ENCODE measurements at places on chromosomes 2 and 18. TPM values are rescaled to one million over a fixed set of nuclear protein-coding genes. Genes with fewer than 3 reads are reported as not detected.

GRCh38 chr2:134282629-134283400 is 28.9 kb downstream of the MGAT5 start:
- H3K4me3 ChIP-seq: no peak overlapping the region
- H3K27me3 ChIP-seq: no peaks in the 10 kb centered on the region
- no peak for DNase-seq

The AQP12A gene
- not detected for total RNA-seq

GRCh38 chr2:230473378-230473777 is 57.4 kb downstream of the SP100 start:
- H3K27ac ChIP-seq: peak overlapping the region; percentile 47
- peaks cover 17% of the 10 kb centered on the region for H3K36me3 ChIP-seq
- DNase-seq: no peak
- peaks cover 2% of the 10 kb centered on the region for H3K4me1 ChIP-seq
- no peaks in the 10 kb centered on the region for H3K27me3 ChIP-seq

DNA sequence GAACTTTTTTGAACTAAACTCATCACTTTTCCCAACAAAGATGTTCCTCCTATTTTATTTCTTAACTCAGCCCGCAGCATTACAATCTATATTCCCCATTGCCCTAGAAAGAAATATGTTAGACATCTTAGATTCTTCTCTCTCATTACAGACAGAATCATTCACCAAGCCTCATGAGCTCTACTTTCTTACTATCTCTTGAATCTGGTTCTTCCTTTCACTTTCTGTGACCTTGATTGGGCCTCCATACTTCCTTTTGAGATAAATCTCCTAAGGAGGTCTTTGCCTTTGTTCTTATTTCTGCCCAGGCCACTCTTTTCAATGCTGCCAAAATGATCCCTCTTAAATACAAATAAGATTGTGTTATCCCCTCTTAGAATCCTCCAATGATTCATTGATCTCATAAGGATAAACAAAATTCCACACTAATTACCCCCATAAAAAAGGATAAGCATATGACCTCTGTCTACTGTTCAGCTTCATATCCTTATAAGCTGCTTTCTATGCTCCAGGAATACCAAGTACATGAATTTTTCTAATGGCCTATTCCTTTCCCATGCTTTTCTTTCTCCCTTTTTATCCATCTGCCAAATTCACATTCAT is 400.0 kb downstream of the ARHGAP15 start:
- no peak overlapping the region for H3K4me3 ChIP-seq
- DNase-seq: no peak
- H3K36me3 ChIP-seq: no peaks in the 10 kb centered on the region
- no peak overlapping the region for H3K27ac ChIP-seq

GRCh38 chr18:54775686-54776085 is 52.6 kb upstream of the RAB27B start:
- no peaks in the 10 kb centered on the region for H3K27me3 ChIP-seq
- DNase-seq: no peak
- no peak overlapping the region for H3K4me3 ChIP-seq
- peaks cover 36% of the 10 kb centered on the region for H3K4me1 ChIP-seq

GRCh38 chr2:226835420-226835795 is 446 bp upstream of the RHBDD1 start:
- H3K4me3 ChIP-seq: peak overlapping the region; percentile 53
- H3K27me3 ChIP-seq: no peaks in the 10 kb centered on the region

GRCh38 chr2:25700221-25700660 is 26.9 kb upstream of the DTNB start:
- H3K36me3 ChIP-seq: no peaks in the 10 kb centered on the region
- no peaks in the 10 kb centered on the region for H3K27me3 ChIP-seq
- H3K4me3 ChIP-seq: no peak overlapping the region
- H3K27ac ChIP-seq: no peak overlapping the region
- DNase-seq: peak; percentile 23

GRCh38 chr2:119574864-119575263 is 30.6 kb downstream of the CFAP221 start:
- no peak overlapping the region for H3K4me3 ChIP-seq
- H3K36me3 ChIP-seq: no peaks in the 10 kb centered on the region
- no peak for DNase-seq

DNA sequence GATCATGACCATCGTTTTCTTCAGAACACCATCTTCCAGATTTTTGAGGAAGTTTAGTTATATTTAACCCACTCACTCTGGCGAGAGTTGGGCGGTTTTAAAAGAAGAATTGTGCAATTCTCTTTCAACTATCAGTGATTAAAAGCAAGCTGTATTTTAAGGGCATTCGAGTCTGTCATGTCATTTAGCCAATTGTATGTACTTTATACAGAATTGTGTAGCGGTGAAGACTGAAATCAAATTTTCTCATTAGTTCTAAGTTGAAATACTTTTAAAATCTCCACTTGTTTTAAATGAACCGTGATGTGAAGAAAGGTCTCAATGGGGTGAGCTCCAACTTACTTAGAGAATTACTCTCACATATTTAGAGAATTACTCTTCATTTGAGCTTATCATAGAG is 214.6 kb upstream of the DTNA start:
- peaks cover 9% of the 10 kb centered on the region for H3K4me1 ChIP-seq
- no peak overlapping the region for H3K4me3 ChIP-seq
- peak overlapping the region; percentile 9 for H3K27ac ChIP-seq

DNA sequence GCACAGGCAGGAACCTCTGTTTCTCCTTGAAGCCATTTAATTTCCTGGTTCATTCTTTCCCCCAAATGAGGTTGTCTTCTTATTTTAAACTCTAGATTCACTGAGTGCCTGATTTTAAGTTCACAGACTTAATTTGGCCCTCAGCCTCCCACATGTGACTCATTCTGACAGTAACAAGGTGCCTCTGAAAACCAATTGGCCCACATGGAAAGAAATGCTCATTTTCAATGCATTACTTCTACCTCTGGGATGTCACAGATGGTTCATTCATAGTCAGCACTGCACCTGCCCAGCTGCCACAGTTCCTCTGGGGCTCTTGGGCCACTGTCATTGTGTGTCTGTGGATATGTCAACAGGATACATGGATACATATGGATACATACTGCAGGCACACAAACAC is 140.4 kb upstream of the CAPN13 start:
- DNase-seq: no peak
- H3K27me3 ChIP-seq: no peaks in the 10 kb centered on the region
- H3K36me3 ChIP-seq: no peaks in the 10 kb centered on the region

DNA sequence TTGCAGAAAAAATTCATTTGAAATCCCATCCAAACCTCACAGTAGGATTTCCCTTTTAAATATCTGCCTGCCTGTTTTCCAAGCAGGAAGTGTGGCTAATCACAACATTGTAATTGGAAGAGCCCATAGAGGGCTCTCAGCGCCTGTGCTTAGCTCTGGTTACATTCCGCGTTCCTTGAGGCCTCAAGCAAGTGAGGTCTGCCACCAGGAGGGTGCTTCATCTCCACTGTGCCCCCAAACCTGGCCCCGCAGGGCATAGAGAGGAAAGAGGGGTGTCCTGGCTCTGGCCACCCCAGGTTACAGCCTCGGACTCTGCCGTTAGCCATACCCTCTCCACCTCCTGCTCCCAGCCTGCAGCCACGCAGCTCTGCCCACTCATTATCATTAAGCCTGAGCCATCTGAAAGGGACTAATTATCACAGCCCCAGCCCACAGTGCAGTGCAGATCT is 214.8 kb downstream of the SP3 start:
- peak; percentile 39 for DNase-seq
- H3K36me3 ChIP-seq: no peaks in the 10 kb centered on the region
- H3K4me1 ChIP-seq: no peaks in the 10 kb centered on the region
- no peak overlapping the region for H3K4me3 ChIP-seq
- no peaks in the 10 kb centered on the region for H3K27me3 ChIP-seq

DNA sequence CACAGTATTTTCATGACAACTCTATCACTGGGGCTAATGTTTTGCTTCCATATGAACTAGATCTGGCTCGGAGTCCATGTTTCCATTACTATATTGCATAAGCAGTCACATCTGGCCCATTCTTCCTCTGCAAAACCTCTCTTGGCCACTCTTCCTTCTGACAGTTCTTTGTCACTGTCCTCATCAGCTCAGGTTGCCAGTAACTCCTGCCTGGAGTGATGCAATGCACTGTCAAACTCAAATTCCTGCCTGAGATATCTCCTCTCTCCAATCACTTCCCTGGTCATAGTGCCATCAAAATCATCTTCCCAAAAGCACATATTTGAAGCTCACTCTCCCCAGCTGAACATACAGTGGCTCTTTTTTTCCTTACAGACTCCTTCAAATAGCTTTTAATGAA is 66.1 kb downstream of the COLEC12 start:
- H3K36me3 ChIP-seq: no peaks in the 10 kb centered on the region
- no peak overlapping the region for H3K27ac ChIP-seq
- no peak overlapping the region for H3K4me3 ChIP-seq
- DNase-seq: peak; percentile 19

The EN1 gene
- not detected for total RNA-seq

- H3K27ac ChIP-seq: no peak overlapping the region
- H3K4me1 ChIP-seq: no peaks in the 10 kb centered on the region
- H3K4me3 ChIP-seq: no peak overlapping the region
- no peaks in the 10 kb centered on the region for H3K36me3 ChIP-seq
Observed at GRCh38 chr2:3789256-3789655, 85.9 kb downstream of the DCDC2C start.

The ZNF385B gene
- total RNA-seq: 70.8 TPM

DNA sequence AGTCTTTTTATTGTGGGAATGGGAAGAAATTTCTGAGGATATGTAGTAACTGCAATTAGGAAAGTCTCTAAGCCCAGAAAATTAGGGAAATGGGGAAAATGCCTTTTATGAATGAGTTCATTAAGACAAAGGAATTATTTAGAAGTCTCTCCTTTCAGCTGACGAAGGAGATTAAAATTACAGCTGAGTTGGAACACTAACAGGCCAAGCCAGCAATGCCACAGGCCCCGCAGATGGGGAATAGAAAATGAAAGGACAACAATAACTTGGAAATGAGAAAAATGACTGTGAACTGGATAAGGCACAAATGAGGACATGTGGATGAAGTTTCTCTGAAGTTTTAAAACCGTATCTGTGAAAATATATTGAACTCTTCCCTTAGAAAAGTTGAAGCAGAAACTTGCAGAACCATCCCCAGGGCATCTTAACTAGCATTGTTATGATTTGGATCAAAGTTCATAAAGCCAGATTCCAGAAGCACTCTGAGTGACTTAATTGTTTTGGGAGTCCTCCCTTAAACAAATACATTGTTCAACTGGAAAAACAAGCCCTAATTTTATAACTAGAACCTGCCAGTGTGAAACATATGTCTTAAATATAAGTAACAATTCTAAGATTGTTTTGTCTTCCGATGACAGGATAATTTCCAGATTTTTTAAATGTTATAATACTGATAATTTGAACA is 51.3 kb downstream of the C2orf76 start:
- no peak overlapping the region for H3K27ac ChIP-seq
- DNase-seq: no peak
- H3K27me3 ChIP-seq: no peaks in the 10 kb centered on the region

GRCh38 chr18:69364930-69365329 is 35.8 kb upstream of the DOK6 start:
- H3K36me3 ChIP-seq: no peaks in the 10 kb centered on the region
- no peaks in the 10 kb centered on the region for H3K27me3 ChIP-seq
- H3K27ac ChIP-seq: no peak overlapping the region
- no peaks in the 10 kb centered on the region for H3K4me1 ChIP-seq
- DNase-seq: no peak
- no peak overlapping the region for H3K4me3 ChIP-seq
